ENCODE measurements at places on chromosomes 7 and 10. TPM values are rescaled to one million over a fixed set of nuclear protein-coding genes. Genes with fewer than 3 reads are reported as not detected.

GRCh38 chr7:157664871-157665633, 328.2 kb downstream of the DNAJB6 start:
- no peak overlapping the region for H3K27ac ChIP-seq
- no peak for DNase-seq
- no peaks in the 10 kb centered on the region for H3K36me3 ChIP-seq
- H3K4me1 ChIP-seq = peaks cover 8% of the 10 kb centered on the region

DNA sequence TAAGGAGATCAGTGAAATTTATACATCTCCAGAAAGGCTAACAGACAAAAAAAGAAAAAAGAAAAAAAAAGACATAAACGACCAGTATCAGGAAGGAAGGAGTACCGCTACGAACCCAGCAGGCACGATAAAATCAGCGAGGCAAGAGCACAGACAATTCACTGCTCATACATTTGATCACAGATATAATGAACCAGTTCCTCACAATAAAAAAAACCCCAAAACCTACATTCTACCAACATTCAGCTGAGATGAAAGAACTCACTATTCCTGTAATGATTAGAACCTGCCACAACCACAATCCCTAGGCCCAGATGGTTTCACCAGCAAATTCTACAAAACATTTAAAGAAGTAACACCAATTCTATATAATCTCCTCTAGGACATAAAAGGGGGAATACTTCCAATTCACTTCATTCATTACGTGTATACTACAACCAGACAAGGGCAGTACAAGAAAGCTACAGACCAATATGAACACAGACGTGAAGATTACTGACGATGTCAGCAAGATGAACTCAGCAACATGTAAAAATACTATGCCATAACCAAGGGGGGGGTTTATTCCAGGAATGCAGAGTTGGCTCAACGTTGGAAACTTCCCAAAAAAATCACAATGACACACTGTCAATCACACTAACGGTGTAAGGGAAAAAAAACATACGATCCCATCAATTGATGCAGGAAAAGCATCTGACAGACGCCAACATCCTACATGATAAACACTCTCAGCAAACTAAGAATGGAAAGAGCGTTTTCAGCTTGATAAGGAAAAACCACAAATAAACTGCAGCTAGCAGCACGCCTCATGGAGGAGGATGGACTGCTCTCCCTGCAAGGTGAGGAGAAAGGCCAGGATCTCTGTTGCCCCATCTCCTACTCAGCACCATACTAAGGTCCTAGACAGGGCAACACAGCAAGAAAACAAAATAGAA, 256.2 kb downstream of the ELFN1 start:
- H3K4me1 ChIP-seq = peaks cover 54% of the 10 kb centered on the region
- peak; percentile 52 for DNase-seq
- H3K27me3 ChIP-seq = peaks cover 19% of the 10 kb centered on the region

DNA sequence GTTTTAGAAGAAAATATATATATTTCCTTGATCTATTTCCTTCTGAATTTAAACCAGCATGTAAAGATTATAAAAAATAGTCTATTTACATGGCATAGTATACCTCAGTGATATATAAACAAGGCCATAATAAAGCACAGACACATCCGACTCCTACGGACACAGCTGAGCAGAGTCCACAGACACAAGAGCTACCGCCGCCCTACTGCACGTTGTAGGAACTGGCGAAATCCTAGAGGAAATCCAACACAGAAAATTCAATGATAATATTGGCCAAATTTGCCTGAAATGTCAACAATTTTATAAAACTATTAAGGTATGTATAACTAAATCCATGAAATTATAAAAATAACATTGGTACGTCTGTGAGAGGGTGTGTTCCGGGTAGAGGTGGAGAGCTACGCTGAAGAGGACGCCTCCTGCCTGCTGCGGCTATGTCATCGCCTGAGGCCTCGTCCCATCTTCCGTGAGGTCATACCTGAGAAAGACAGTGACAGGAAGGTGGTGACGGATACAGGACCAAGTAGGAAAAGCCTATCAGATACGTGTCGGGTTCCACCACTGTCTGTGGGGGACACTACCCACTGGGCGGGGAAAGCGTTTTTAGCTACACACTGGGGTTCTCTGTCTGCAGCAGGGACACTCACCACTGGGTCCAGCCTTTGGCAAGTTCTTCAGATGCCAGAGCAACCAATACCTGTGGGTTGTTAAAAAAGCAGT, 29.3 kb upstream of the NCAPG2 start:
- H3K4me1 ChIP-seq = peaks cover 7% of the 10 kb centered on the region
- no peak overlapping the region for H3K4me3 ChIP-seq
- no peak for DNase-seq

DNA sequence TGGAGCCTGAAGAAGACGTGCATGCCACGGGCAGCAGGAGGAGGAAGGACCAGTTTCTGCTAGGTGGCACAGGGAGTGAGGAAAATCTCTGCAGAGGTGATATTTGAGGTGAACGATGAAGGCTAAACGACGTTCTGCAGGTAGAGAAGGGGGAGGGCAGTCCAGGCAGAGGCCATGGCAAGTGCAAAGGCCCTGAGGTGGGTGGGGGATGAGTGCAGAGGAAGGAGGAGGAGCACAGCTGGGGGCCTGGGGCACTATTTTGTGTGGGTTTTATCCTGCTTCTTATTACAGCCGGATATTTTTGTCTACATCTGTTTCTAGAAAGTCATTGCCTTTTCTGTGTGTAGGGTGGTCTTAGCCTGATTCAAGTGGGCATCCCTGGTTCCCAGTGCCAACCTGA, 57.6 kb downstream of the GOLGA7B start:
- H3K4me1 ChIP-seq = no peaks in the 10 kb centered on the region
- peaks cover 32% of the 10 kb centered on the region for H3K27me3 ChIP-seq
- no peak overlapping the region for H3K4me3 ChIP-seq
- H3K36me3 ChIP-seq = no peaks in the 10 kb centered on the region

Gene LRIT1
- not detected for total RNA-seq

DNA sequence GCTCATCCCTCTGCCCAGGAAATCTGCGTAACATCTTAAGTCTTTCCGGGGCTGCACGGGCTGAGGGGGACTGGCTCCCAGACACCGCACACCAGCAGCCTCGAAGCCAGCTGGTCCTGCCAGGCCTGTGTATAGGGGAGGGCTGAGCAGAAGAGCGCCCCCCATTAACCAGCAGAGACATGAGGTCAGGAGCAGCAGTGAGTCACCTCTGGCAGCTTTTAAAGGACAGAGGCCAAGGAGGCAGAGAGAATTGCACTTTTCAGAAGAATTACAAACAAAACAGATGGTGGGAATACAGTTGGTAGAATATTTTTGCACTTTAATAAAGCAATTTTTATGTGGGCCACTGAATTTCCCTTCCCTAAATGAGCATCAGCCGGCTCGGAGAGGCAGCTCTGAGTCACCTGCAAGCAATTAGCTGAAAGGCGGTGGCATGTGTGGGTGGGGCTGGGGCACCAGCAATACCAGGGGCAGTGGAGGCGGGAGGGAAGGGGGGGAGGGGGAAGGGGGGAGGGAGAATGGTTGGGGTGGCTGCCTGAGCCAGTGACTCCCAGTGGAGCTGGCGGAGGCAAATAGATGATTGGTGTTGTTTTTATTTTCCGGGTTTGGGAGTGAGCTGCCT, 39.1 kb downstream of the GOLGA7B start:
- H3K4me1 ChIP-seq = no peaks in the 10 kb centered on the region
- H3K27ac ChIP-seq = no peak overlapping the region
- peaks cover 10% of the 10 kb centered on the region for H3K27me3 ChIP-seq
- H3K4me3 ChIP-seq = no peak overlapping the region
- no peaks in the 10 kb centered on the region for H3K36me3 ChIP-seq

DNA sequence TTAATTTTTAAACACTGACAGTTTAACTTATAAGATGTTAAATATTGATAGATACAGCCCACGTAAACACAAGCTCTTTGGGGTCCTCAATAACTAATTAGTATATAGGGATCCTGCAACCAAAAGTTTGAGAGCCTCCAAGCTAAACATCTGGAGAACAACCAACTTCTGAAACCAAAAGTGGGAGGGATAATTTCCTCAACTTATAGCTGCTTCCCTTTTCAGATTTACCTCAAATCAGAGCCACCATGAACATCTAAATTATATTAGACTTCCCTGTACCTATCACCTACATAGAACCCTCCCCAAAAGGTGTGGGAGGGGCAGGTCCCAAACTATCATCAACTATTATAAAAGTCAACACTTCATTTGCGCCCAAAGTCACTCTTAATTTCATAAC, 8.6 kb downstream of the PSAP start:
- H3K4me1 ChIP-seq = peaks cover 28% of the 10 kb centered on the region
- no peak overlapping the region for H3K4me3 ChIP-seq
- no peak for DNase-seq
- no peak overlapping the region for H3K27ac ChIP-seq
- no peaks in the 10 kb centered on the region for H3K27me3 ChIP-seq
- H3K36me3 ChIP-seq = peaks cover 5% of the 10 kb centered on the region

Gene PNLIPRP1
- total RNA-seq = not detected

- H3K4me1 ChIP-seq = peaks cover 35% of the 10 kb centered on the region
- peaks cover 2% of the 10 kb centered on the region for H3K36me3 ChIP-seq
- H3K27me3 ChIP-seq = no peaks in the 10 kb centered on the region
- DNase-seq = peak; percentile 42
- peak overlapping the region; percentile 50 for H3K27ac ChIP-seq
Observed at GRCh38 chr7:31023877-31024276, 28.2 kb upstream of the ADCYAP1R1 start.

- H3K4me3 ChIP-seq = no peak overlapping the region
- peak overlapping the region; percentile 52 for H3K27ac ChIP-seq
- peaks cover 20% of the 10 kb centered on the region for H3K4me1 ChIP-seq
- no peak for DNase-seq
Observed at GRCh38 chr10:87842776-87843497, 20.4 kb downstream of the KLLN start.

DNA sequence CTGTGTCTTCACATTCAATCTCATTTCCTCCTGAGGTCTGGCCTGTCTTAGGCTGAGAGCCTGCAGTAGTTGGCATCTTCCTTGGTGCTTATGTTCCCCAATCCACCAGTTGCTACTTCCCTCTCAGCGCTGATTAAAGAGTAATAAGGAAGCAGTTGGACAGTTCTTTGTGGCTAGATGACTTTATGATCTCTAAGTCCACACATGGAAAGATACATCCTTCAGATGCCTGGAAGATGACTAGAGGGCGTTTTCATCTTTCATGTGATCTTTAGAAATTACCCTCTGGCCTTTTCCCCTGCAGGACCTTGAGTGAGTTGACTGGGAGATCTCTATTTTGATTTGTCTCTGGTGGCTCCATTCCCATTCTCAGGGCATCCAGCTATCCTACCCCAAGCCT, 204.5 kb downstream of the GRM3 start:
- no peaks in the 10 kb centered on the region for H3K4me1 ChIP-seq
- H3K4me3 ChIP-seq = no peak overlapping the region
- no peaks in the 10 kb centered on the region for H3K36me3 ChIP-seq
- peaks cover 2% of the 10 kb centered on the region for H3K27me3 ChIP-seq

DNA sequence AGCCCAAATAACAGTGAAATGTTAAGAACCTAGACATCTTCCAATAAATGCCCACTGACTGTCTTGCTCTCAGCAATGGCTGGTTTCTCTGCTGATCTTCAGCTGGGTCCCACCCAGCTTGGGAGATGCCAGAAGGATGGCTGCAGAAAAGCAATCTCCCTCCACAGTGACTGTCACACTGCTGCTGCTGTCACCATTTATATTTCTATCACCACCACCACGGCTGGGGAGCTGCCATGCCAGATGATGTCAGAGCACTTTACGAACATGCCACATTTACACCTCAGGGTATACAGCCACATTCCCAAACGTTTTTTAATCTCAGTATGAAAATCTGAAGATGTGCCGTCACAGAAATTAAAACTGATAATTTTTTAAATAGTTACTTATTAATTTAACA, 29.8 kb upstream of the FRMD4A start:
- H3K27me3 ChIP-seq = peaks cover 28% of the 10 kb centered on the region
- H3K4me3 ChIP-seq = no peak overlapping the region
- no peaks in the 10 kb centered on the region for H3K36me3 ChIP-seq
- no peak overlapping the region for H3K27ac ChIP-seq
- DNase-seq = no peak

Gene MOGAT3
- total RNA-seq = not detected

All from activated CD8-positive, alpha-beta memory T cell treated with anti-CD3 and anti-CD28 coated beads, Interleukin-2, amount 10 ng/mL, durations not matched to agents 7 days and 5 days (primary cell).